ENCODE measurements at places on chromosomes 7 and 10.

DNA sequence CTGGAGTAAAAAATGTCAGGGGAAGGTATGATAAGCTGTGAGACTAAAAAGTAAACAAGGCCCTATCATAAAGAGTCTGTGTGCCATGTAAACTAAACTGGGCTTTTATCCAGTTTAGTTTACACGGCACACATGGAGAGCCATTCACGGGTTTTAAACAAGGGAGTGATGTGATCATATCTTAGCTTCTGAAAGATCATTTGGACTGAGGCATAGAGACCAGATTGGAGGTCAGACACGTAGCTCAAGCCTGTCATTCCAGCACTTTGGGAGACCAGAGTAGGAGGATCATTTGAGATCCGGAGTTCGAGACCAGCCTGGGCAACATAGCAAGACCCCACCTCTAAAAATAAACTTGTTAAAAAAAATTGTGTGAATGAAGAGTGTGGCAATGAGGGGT is 50.1 kb downstream of the SKIDA1 start:
- no peak for DNase-seq

- no peak for DNase-seq
Observed at GRCh38 chr10:88114368-88114767, 250.9 kb downstream of the PTEN start.

DNA sequence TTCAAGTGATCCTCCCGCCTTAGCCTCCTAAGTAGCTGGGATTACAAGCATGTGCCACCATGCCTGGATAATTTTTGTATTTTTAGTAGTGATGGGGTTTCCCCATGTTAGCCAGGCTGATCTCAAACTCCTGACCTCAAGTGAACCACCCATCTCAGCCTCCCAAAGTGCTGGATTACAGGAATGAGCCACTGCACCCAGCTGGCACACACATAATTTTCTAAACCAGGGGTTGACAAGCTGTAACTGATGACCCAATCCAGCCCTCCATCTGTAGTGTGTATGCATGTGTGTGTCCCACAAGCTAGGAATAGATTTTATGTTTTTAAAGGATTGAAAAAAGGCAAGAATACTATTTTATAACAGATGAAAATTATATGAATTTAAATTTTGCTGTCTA is 125.9 kb upstream of the INSYN2A start:
- no peak for DNase-seq

DNA sequence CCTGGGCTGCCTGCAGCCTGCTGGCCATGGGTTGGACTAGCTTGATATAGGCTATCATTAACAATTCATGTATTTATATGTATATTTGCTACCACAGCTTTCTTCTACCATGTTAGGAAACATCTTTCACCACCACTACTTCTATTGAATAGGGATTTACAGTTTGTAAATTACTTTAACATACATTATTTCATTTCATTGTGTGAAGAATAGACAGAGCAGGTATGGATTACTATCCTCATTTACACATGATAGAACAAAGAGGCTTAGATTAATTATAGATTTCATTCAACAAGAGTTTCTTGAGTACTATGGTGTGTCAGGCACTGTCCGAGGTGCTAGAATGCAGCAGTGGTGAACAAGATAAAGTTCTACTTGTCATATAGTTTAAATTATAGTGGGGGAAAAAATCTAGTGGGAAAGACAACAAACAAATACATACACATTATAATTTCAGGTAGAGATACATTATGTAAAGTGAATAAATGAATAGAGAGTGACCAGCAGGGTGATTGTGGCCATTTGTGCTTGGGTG is 20.6 kb downstream of the VTI1A start:
- DNase-seq = no peak

DNA sequence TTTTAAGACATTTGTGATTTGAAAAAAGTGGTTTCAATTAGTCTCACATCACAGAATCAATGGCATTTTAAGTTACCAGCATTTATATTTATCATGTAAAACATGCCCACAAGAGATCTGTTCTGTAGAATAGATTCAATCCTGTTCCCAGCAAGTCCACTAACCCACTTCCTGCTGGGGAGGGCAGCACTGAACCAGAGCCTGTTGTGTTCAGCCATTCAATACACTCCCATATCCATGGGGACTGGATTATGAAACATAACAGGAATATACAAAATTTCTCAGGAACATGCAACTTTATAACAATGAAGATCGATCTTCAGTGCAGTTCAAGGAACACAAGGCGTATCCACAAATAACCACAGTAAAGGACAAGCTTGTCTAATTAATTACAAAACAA is 24.4 kb upstream of the ANK3 start:
- DNase-seq = no peak

- DNase-seq = no peak
Observed at GRCh38 chr10:86684331-86685097, 16.2 kb downstream of the LDB3 start.

GRCh38 chr10:66837990-66838389 is 87.8 kb upstream of the LRRTM3 start:
- no peak for DNase-seq
